SK-N-SH treated with all-trans-retinoic acid at 6 μM for 48 hours (cell line): ENCODE measurements at places on chromosomes 7 and 10.

GRCh38 chr10:70234668-70235447 lies 1.6 kb upstream of the PPA1 start:
- peak; percentile 11; the same call in 1 of the 3 replicates for ATAC-seq

- ATAC-seq: no peak
Measured at GRCh38 chr7:111657018-111657417, 94.7 kb upstream of the IMMP2L start.

DNA sequence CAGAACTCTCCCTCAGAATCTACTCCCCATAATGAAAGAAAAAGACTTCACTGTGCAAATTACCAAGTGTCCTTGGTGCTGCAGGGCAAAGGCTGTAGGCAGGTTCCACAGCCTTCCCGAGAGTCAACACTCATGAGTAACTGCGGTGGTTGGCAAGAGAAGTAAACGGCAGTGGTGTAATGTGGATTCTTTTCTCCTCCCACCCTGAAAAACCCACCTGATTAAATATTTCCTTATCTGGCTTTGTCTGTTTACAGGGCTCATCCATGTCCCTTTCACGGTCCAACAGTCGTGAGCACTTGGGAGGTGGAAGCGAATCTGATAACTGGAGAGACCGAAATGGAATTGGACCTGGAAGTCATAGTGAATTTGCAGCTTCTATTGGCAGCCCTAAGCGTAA lies 300.9 kb downstream of the BICC1 start:
- ATAC-seq: no peak

DNA sequence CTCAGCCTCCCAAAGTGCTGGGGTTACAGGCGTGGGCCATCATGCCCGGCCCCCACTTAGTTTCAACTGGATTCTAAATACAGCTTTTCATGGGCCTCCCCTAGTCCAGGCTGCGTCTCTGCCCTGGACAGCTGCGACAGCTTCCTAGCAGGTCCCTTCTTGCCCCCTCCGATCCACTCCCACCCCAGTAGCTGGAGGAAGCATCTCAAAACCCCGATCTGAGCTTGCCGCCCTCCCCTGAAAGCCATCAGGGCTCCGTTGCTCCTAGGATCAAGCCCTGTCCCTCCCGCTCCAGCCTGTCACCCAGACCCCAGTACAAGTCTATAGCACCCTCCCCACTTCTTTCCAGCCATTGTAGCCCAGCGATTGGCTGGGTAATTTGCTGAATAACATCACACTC lies 64.5 kb downstream of the VWA2 start:
- peak; percentile 14 for ATAC-seq

GRCh38 chr10:77981281-77981680 lies 48.0 kb downstream of the POLR3A start:
- ATAC-seq: no peak

DNA sequence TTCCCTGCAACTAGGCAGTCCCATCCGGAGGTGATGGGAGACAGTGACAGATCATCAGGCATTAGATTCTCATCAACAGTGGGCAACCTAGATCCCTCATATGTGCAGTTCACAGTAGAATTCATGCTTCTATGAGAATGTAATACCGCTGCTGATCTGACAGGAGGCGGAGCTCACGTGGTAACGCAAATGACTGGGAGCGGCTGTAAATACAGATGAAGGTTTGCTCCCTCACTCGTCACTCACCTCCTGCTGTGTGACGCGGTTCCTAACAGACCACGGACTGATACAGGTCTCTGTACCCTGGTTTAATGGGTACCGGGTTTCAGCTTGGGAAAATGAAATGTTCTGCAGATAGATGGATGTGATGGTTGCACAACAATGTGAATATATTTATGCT lies 47.8 kb upstream of the PIK3AP1 start:
- ATAC-seq: no peak

GRCh38 chr7:15764010-15764409 lies 77.5 kb upstream of the MEOX2 start:
- no peak for ATAC-seq

GRCh38 chr7:96040250-96040772 lies 268.0 kb downstream of the DYNC1I1 start:
- ATAC-seq: no peak

- ATAC-seq: no peak
Measured at GRCh38 chr7:69177941-69178494, 420.3 kb upstream of the AUTS2 start.

- ATAC-seq: no peak
Measured at GRCh38 chr7:137471128-137471527, 127.6 kb upstream of the PTN start.

- peak; percentile 59 for ATAC-seq
Measured at GRCh38 chr7:131008840-131009711, 275.1 kb upstream of the KLF14 start.

DNA sequence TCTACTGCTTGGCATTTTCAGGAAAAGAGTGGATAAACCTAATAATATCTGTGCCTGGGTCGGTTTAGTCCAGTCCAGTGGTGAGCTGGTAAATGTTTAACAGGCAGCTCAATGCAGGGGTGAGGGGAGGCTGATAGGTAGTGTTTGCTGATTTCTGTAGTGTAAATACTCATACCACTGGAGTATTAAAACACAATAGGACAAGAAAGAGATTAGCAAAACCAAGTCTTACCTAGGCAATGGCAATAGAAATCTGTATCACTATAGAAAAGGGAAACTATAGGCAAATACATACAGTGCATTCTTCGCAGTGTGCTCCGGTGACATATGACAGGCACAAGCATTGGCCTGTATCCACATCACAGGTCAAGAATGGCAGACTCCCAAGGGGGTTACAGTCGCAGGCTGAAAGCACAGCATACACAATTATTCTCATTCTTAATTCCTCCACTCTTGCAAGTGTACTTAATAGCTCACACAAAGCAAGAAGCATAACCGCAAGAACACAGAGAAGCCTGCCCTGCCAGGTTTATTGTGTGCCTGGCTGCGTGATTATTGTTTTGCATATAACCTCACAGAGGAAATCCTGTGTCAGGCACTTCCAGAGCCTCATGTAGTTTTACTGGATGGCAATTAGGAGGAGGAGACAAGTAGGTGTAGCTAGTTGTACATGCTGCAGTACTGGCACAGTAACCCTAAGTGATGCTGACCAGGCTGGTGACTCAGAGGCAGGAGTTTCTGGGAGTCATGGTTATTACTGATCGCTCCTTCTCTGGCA lies 35.0 kb downstream of the LAMB4 start:
- peak; percentile 93 for ATAC-seq

- no peak for ATAC-seq
Measured at GRCh38 chr7:51229106-51229537, 87.5 kb downstream of the COBL start.
